CD4-positive, CD25-positive, alpha-beta regulatory T cell (primary cell): ENCODE measurements at places on chromosomes 5 and 9.

DNA sequence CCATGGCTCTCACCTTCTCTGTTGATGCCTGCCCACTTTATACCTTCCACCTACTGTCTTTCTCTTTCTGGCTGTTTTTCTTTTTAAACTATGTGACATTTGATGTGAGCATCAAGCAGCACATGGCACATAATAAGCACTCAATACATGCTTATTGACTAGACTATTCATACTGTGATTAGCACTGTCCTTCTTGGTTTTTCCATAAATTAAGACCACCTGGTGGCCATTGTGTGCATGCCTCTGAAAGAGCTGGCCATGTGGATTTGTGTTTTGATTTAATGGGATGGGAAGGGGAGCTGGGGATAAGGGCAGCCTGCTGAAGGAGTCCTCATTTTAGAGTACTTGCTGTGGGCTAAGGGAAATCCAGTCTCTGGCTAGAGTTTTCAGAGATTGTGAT is 79.4 kb downstream of the ARHGEF28 start:
- no peak for DNase-seq

DNA sequence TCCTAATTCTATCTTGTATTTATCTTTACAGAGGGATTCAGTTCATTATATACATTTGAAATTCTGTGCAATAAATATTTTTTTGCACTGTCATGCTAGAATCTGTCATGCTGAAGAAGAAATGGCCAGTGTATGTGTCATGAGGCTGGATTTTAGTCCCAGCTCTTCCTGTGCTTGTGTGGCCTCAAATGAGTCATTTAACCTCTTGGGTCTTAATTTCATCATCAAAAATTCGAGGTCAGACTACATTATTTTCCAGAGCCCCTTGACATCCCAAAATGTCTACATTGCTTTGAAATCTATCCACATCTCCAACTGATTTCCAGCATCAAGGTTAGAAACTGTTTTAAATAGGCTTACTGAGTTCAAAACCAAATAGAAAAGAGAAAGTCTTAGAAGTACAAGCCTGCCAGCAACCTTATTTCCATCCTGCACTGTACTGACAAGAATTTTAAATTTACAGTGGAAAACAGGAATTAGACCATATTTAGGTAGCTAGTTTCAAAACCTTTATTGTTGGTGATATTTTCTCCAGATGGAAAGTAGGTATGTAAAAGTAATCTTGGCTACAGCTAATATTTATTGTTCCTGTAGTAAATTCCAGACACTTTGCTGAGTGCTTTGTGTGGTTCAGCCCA is 96.7 kb upstream of the MAMDC2 start:
- no peak for DNase-seq

DNA sequence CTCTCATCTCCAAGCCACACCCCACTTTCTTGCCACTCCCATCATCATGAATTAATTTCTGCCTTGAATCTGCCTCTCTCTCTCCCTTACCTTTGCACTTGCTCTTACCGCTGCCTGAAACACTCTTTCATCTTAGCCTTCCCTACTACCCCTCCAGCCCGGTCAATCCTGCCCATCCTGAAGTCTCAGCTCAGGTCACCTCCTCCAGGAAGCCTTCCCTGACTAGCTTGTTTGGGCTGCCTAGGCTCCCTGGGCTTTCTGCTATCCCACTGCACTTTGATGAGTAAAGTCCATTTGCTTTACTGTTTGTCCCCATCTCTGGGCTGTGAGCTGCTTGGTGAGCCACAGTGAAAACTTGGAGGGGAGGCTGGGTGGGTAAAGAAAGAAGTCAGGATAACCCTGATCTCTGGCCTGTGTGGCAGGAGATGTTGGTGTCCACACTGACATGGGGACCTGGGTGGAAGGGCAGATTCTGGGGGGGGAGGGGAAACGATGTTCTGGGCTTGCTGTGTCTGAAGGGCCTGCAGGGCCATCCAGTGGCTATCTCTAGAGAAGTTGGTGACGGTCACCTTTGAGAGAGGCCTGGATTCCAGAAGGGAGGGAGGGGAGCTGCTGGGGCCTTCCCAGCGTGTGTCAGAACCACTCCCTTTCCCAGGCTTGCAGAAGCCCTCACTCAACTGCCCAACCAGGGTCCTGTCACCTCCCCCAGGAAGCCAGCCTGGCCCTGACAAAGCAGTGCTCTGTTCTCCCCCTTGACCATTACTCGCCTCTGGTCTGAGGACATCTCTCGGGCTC is 75.0 kb upstream of the DAB2IP start:
- DNase-seq: no peak

DNA sequence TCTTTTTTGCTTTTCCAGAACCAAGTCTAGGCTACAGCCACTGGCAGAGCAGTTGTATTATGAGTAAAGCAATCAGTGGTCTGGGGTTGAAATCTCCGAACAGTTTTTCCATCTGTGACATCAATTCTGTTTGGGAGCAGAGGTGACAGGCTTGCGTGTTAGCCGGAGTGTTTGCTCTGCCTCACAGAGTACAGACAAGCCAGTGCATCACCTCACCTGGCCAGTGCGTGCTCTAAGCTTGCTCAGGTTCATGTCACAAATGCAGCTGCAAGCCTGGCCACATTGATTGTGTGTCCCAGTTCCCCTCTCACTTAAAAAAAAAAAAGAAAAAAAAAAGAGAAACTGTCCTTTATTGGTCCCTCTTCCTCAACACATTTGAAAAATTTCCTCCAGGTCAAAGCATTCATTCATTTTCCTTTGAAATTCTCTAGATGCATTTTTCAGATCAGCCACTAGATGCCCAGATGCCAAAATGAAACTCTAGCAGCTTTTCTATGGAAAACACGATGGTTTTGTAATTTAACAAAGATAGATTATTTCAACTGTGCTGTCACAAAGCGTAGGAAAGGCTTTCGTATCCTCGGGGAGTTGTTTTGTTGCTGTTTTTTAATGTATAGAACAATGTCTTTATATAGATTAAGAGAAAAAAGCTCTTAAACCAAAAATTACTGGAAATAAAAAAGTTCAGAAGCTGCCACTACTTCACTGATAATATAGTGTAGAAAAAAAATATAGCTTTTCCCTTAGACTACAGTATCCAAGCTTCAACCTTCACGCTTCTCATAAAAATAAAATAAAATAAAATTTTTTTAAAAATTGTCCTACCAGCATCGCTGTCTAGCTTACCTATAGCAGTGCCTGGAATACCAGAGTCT is 585.5 kb downstream of the TLE1 start:
- DNase-seq: no peak

DNA sequence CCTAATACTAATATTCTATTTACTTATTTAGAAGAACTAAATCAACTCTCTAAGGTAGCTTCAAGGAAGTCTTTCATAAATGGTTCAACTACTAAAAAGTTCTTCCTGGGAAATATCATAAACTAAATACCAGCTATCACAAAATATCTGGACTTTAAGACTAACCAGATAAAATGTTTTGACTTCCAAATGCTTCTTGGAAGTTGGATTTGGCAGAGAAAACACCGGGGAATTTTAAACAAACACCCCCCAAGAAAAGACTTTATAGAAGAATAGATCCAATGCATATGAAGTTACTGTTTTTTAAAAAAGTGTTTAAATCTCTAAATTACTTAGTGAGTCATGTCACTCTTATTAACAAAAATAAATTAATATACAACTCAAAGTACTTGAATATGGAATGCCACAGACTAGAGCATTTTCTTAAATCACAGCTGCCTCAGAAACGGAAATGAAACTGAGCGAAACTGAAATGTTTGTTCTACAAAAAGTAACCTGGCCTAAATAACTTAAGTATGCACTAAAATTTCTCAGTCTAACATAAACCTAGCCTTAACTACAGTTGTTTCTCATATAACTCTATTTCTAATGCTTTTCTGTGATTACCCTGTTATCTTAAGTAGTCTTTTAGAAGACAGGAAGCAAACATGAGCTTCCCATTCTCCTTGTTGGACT is 6.8 kb downstream of the ABCA1 start:
- DNase-seq: no peak
